Activated T-helper 17 cell treated with anti-CD3 and anti-CD28 coated beads, Interleukin-2, amount 50 U/mL, for 72 hours (primary cell): ENCODE measurements at places on chromosomes 2 and 18. TPM values are rescaled to one million over a fixed set of nuclear protein-coding genes. Genes with fewer than 3 reads are reported as not detected.

Gene HK2
- 73.8 TPM for total RNA-seq

Gene SCTR
- total RNA-seq: not detected

- ATAC-seq: no peak
These were observed 91.6 kb downstream of the BIN1 start for GRCh38 chr2:127015106-127015910.

Gene CD28
- total RNA-seq: 382 TPM

Gene SKA1
- total RNA-seq: 42.9 TPM

DNA sequence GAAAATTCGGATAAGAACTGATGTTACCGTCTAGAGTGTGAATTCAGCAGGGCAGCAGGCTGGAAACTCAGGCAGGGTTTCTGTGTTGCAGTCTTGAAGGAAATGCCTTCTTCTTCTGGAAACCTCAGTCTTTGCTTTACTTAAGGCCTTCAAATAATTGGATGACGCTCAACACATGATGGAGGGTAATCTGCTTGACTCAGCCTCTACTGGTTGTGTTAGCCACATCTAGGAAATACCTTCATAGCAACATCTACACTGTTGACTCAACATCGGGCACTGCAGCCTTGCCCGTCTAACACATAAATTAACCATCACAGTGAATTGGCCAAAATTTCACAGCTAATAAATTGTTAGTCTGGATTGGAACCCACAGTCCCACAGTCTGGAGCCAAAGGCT, 37.2 kb downstream of the YPEL5 start:
- ATAC-seq: no peak

Gene MBOAT2
- total RNA-seq: 6.3 TPM

GRCh38 chr2:201383136-201383535, 26.0 kb upstream of the FLACC1 start:
- ATAC-seq: no peak

DNA sequence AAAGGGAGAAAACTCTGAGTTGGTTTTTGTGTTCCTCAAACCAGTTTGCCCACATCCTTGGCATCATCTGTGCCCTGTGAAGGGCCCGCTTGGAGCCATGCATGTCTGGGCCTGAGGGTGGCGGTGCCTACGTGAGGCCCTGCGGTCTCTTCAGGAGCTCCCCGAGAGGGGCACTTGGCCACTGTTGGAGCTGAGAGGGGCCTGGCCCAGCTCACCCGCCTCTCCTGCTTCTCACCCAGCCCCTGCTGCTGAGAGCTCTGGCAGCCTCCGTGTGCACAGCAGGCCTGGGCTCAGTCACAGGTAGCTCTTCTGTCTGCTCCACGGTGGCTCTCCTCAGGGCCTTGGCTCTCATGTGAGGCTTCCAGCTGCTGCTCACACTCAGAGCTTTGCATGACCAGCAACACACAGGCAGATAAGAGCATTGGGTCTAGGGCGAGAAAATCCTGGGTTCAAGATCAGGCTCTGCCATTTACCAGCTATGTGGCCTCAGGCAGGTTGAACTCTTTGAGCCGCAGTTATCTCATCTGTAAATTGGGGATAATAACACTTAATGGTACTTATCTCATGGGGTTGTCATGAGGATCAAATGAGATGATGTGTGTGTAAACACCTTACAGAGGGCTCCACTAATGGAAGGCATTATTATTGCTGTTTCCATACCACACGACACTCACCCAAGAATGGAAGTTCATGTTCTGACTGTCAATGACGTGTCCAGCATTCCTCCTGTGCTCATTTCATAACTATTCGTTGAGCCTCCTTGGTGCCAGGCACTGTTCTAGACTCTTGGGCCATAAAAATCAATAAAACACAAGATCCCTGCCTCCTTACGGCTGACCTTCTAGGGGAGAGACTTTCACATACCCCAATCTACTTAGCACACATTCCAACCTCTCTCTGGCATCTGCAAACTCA, 41.6 kb upstream of the PLB1 start:
- no peak for ATAC-seq

DNA sequence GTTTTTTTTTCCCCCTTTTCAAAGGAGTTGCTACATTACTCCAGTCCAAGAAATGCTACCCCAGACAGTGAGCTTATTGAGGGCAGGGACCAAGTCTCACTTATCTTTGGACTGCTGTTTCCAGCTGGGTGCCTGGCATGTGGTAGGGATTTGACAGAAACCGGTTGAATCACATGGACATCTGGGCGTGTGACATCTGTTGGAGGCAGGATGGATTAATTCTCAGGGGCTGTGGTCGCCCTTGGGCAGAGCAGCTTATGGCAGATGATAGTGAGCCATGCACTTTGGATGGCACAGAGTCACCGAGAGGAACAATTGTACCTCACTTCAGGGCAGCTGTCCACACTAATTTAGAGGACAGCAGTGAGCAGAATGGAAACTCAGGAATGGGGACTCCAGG, 254.6 kb upstream of the ID2 start:
- no peak for ATAC-seq

DNA sequence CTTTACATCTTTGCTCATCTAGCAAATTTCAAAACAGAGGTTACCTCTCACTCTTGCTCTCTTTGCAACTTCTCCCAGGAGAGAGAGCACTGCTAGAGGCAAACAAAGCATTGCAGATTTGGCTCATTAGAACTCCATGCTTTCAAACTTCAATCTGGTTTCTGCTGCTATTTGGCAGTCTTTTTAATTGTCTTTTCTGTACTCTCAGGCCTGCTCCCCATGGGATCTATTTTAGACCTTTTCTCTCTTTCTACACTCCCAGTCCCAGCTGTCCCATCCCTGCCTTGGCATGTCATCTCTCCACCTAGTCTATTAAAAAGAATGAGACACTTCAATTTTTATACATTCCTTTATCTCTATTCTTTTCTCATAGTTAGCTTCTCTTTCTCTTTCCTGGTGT, 15.2 kb downstream of the KCNJ3 start:
- no peak for ATAC-seq

- no peak for ATAC-seq
These were observed 41.6 kb downstream of the FN1 start for GRCh38 chr2:215394102-215394805.

DNA sequence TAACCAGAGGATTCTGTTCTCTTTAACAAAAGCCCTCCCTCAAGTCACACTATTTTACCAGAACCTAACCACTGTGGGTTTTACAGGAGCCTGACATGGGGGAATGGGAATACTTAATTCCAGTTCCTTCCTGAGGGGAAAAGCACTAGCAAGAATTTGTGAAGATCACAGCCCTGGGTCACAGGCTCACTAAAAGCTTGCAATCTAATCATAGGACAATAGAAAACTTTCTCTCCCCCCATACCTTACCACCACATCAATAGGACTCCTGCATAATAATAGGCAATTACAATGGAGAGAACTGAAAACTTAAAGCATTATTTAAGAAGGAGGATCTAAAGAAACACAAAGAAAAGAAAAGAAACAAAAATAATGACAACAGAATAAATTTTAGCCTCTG, 225.8 kb upstream of the ZNF804A start:
- ATAC-seq: no peak

DNA sequence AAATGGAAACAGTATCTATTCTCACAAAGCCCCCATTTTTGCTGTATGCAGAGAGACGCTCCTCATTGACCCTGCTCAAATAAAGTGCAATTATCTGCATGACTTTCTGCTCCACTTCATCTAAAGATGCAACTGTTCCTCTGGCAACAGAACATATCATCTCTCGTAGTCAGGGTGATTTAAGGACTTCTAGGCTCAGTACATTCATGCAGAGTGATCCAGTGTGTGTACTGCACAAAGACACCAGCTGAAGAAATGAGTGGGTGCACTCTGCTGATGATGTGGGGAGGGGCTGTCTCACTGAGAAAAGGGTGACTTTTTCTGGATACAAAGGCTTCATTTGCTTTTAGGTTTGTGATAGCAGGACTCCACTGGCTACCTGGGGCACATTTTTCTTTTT, 355.2 kb downstream of the GALNT13 start:
- ATAC-seq: no peak

- ATAC-seq: no peak
These were observed 155.1 kb downstream of the RND3 start for GRCh38 chr2:150332383-150332782.
